ENCODE measurements at places on chromosomes 4 and X.

DNA sequence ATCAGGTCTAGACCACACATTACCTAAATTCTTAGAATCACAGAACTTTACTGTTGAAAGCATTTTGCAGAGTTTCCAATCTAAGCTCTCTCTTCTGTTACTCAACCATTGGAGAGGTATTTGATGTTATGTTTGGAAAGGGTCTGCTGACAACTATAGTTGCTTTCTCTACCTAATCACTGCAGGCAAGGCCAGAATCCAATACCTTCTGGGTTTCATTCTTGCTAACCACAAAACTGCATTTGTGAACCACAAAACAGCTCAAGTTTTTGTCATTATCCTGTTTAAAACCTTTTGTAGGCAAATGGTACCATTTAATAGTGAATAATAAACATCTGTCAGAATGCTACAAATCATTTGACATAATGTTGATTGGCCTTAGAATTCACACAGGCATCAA lies 380.1 kb downstream of the GASK1B start:
- peak; percentile 11 for DNase-seq

DNA sequence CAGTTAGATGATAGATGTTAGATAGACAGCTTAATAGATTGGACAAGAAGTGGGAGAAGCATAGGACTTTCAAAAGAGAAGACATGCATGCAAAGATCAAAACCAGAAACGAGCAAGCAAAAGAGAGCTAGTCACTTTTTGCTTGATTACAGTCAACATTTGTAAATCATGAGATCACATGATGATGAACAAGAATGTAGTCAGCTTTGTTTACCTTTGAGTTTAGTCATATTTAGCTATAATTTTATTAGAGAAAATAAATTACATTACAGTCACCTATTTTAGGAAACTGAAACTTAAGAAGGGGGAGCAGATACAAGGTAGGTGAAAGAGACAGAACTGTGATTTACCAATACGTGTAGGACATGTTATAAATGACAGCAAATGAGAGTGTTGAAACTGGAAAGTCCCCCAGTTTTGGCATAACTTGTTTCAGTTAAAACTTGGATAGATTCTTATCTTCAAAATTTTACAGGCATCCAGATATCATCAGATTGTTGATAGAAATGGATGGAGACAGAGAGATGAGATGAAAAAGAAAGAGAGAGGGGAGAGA lies 1083.1 kb upstream of the PCDH10 start:
- DNase-seq = peak; percentile 30

GRCh38 chr4:105637408-105638176 lies 70.9 kb downstream of the INTS12 start:
- peak; percentile 33 for DNase-seq

GRCh38 chr4:121009578-121010478 lies 62.5 kb downstream of the NDNF start:
- no peak for DNase-seq

GRCh38 chrX:122269243-122269781 lies 914.8 kb upstream of the GRIA3 start:
- peak; percentile 62 for DNase-seq
